ENCODE measurements at places on chromosomes 5 and 9.

DNA sequence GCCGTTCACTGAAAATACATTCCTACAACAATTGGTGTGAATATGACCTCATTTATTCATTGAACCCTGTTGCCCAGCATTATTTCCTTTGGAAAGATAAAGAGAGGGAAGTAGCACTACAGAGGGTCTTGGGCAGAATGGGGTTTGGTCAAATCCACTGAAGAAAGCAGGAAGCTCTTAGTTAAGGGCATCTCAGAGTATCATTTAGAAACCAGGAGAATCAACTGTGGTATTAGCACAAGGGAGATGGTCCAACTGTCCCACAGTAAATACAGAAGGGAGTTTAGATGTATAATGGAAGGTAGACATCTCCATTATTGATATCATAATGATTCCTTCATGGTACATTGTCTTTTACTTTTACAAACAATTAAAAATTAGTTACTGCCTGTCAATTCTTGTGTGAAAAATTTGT, 47.1 kb downstream of the LIX1 start:
- no peak for DNase-seq

GRCh38 chr9:7315116-7315515, 484.5 kb downstream of the DMAC1 start:
- no peak for DNase-seq

DNA sequence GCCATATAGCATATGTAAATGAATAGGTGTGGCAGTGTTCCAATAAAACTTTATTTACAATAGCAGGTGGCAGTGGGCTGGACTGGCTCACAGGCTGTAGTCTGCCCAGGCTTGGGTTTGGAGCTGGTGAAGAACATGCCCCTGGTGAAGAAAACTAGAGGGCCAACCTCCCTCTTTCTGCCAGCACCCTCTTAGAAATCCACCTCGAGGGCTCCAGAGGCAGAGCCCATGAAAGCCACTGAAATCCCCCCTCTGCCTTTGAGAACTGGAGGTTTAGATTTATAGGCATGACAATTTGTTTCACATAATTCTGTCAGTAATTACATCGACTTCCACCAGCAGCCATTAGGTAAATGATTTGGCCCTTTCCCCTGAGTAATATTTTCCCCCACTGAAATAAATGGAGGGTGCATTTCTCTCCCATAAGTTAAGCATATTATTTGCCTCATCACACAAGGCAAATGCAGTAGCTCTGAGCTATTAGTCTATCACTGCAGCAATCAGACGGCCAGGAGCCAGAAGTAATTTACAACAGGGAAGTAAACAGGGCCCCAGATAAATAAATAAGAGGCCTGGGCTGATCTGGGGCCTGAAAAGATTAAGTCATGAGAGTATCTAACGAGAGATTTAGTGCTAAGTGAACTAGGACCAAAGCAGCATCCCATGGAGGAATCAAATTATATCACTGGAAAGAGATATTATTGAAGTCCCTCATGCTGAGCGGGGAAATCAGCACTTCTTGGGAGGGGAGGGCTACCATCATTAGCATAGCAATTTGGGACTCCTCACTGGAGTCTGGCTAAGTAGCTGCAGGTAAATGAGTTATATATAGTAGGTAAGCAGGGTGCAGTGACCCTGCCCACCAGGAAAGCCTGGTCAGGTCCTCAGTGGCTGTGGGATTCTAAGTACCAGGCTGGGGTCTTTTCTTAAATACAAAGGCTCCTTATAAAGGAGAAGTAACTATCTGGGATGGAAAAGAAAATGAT, 123.9 kb downstream of the SLIT3 start:
- DNase-seq: no peak

DNA sequence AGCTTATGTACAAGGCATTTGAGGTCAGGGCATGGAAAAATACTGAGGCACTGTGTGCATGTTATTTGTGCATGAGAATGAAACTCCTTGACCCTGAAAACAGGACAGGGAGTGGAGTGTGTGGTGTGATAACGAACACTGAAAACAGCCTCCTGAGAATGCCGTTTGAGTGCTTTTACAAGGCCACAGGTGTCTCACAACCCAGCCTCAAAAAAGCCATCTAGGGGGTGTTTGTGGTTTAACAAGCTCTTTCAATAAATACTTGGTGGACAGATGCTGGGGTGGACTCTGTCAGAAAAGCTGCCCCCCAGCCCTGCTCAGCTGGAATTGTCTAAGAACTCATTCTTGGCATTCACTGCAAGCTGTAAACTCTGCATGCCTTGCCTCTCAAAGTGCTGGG, 94.0 kb upstream of the SLC25A48 start:
- DNase-seq: no peak

- no peak for DNase-seq
Measured at GRCh38 chr9:6006749-6007057, 8.7 kb downstream of the RANBP6 start.

DNA sequence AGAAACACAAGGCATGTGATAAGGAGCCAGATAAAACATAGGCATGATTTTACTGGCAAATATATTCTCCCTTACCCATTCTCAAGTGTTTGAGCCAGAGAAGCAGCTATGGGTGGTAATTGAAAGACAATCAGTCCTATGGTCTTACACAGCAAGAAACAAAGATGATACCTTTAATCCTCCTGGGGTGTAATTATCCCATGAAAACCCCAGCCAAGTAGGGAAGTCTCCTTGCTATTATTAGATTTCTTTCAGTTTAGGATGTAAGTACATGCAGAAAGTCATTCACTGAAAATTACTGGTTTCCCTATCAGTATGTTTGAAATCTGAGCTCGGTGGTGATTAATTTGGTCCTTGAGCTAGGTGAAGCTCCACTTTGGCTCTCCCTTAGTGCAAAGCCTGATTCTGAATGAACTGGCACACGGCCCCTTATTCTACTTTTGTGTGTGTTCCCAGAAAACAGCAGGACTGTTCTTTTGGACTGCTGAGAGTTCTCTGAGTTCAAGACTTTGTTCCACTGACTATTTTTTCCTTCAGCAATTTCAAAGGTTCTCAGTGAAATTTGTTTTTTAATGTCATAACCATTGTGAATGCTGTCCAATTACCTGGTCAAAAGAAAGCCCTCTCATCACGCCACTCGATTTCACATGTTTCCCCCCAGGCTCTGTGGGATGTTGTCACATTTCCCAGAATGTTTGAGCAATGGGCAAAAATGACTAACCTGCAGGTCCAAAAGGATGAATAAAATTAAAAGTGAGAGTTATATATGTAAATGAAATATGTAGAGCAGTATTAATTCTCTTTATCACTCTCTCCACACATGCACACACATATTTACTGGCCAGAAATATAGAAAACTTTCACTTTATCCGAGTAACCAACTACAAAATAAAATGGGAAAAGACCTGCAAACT, 343.0 kb downstream of the RAB3C start:
- no peak for DNase-seq

GRCh38 chr5:54985301-54986268, at the start of gene ESM1:
ESM1 (minus strand) TSS chr5:54985593; CDS start chr5:54985517, 76 bp downstream.
- DNase-seq: no peak

DNA sequence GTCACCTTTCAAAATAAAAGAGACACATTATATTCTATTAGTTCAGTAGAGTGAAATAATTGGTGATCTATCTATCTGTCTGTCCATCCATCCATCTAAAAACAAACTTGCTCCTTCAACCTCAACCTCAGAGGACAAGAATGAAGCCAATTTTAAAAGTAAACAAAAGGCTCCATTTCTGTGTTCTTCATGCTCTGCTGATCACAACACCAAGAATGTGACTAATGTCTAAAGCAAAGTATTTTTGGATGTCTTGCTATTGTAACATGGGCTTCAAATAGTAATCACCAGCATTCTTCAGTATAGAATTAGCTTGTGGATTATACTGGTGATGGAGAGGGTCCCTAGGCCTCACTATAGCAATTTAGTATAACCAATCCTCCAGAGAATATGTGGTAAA, 1304.4 kb downstream of the MAT2B start:
- no peak for DNase-seq

GRCh38 chr5:15737871-15738664, 238.1 kb downstream of the FBXL7 start:
- no peak for DNase-seq

- no peak for DNase-seq
Measured at GRCh38 chr5:171669571-171669970, 116.0 kb upstream of the SMIM23 start.

DNA sequence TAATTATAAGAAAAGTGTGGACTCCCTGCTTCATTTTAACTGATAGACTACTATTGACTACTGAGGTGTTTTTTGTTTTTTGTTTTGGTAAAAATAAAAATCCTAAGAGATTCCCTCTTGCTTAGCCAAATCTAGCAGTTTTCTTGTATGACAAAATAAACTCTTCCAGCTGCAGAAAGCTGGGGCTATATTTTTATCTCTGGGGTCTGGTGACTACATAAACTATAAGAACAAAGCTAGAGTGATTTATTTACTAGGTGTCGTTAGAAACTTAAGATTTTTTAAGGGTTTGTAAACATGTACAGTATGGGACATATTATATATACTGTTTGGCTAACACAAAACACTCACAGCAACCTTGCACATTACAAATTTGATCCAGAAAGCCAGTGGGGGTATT, 467.4 kb upstream of the MPDZ start:
- no peak for DNase-seq

DNA sequence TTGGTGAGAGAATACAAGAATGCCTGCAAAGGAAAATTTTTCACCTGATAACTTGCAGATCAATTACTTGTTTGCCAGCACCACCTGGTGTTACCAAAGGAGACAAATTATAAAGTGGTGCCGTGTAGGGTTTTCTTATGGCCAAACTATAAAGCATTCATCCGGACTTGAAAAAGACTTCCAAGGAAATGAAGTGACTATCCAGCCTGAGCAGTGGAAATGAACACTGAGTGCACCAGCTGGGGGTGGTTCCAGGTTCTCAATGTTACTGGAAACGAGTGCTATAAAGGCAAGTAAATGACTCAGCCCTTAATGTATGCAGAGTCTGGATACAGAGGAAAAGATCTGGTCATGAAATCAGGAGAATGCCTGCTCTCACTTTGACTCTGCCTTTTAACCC, 113.1 kb downstream of the DNAH5 start:
- DNase-seq: no peak

GRCh38 chr9:12182806-12183205, 510.4 kb upstream of the TYRP1 start:
- no peak for DNase-seq

GRCh38 chr5:143319437-143320227, 83.9 kb downstream of the NR3C1 start:
- DNase-seq: no peak

- DNase-seq: no peak
Measured at GRCh38 chr5:141182248-141182647, at the start of gene PCDHB16. PCDHB16 (plus strand) TSS chr5:141182387; CDS start chr5:141182560, 173 bp downstream.

DNA sequence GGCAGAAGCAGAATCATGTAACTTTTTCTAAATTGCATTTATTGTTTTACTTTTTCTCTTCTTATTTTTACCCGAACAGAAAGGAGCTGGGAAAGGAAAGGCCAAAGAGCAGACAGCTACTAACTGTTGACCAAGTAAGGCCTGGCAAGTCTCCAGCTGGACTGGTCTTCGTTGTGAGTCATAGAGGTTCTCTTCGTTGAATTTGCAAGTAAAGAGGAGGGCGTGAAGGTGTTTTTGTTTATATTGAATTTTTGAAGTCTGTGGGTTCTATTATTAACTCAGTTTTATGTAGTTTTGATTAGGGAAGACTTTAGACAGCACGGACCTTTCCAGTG, 416.5 kb upstream of the CCNH start:
- DNase-seq: no peak

GRCh38 chr5:138033386-138033808, 518 bp upstream of the FAM13B start:
- DNase-seq: no peak

DNA sequence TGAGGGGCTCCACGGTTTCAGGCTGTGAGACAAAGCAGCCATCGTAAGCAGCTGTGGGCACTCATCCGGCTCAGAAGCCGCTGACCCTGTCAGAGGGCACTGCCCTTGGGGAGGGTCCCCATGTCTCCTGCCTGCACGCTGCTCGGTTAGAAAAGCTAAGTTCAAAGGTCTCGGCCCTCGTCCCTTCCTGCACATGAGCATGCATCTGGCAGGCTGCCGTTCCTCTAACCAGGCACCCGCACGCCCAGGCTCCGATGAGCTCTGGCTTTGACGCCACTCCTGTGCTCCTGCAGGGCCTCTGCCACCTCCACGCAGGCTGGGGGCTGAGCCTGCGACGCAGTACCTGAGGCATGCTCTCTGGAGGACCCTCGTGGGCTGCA, 51.3 kb downstream of the NKD2 start:
- no peak for DNase-seq

DNA sequence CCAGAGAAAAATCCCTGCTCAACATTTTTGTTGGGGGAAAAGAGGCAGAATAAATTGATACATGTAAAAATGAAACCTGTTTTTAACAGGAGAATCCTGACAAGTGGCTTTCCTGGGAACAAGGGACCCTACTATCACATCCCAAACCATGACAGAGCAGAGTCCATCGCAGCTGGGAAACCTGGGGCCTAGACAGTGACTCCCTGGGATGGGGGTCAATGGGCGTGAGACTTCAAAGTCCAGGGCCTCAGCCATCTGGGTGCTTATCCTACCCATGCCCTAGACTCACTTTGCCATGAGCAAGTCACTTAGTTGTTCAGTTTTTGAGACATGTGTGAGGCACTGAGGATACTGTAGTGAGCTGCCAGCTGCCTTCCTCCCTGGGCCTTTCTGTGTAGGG, 5.7 kb downstream of the TCOF1 start:
- DNase-seq: no peak

Measured in T-helper 17 cell (primary cell).